Stimulated activated memory B cell treated with anti-CD40 and anti-IgM and Interleukin-4, amounts not matched to agents 10 μg/mL and 1 μg/mL and 100 μg/mL, for 72 hours (primary cell): ENCODE measurements at places on chromosomes 4 and X.

GRCh38 chr4:38670109-38670901 is 6.3 kb downstream of the KLF3 start:
- no peak for ATAC-seq

GRCh38 chr4:128461291-128462102 is 173.9 kb upstream of the PGRMC2 start:
- ATAC-seq, result peak; percentile 34

GRCh38 chr4:8371596-8371995 is 68.9 kb downstream of the ACOX3 start:
- ATAC-seq, result no peak

GRCh38 chr4:140084385-140084784 is 69.6 kb downstream of the MAML3 start:
- no peak for ATAC-seq

DNA sequence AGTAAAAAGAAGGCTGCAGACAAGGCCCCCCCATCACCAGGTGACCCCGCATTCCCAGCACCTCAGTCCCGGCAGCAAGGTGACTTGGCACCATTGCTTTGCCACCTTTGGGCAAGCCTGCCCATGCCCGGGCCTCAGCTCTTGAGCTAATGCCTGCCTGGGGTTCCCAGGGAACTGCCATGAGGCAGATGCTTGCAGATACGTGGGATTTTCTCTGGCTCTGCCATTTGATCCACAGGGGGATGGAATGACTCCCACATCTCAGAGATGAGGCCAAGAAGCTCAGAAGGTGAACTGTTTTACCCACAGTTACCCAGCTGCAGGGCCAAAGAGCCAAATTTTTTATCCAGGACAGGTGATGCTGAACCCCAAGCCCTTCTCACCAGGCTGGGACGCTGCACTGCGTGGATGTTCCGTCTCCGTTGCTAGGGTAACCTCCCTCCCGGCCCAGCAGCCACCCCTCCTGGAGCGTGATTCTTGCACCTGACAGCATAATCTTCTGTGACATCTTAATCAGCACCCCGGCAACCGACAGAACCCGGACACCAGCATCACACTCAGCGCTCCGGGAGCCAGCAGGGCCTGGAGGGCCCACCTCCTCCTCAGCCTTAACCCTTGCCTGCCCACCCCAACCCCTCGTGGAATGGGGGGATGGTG is 15.7 kb upstream of the MSX1 start:
- ATAC-seq, result no peak

GRCh38 chrX:136065044-136065671 is 79.9 kb downstream of the SLC9A6 start:
- no peak for ATAC-seq

DNA sequence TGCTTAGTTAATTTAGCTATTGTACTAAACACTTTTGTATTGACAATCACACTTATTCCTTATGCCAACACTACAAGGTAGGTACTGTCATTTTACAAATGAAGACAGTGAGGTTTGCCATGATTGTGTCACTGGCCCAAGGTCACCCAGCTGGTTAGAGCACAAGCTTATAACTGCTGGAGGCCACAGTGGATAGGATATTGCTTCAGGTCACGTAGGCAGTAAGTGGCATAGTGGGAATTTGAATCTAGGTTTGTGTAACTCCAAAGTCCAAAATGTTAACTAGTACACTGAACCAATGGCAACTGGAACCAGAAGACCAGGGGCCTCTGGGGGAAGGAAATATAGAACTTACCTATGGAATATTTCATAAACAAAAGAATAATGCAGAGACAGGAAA is 21.1 kb upstream of the PITX2 start:
- ATAC-seq, result no peak

DNA sequence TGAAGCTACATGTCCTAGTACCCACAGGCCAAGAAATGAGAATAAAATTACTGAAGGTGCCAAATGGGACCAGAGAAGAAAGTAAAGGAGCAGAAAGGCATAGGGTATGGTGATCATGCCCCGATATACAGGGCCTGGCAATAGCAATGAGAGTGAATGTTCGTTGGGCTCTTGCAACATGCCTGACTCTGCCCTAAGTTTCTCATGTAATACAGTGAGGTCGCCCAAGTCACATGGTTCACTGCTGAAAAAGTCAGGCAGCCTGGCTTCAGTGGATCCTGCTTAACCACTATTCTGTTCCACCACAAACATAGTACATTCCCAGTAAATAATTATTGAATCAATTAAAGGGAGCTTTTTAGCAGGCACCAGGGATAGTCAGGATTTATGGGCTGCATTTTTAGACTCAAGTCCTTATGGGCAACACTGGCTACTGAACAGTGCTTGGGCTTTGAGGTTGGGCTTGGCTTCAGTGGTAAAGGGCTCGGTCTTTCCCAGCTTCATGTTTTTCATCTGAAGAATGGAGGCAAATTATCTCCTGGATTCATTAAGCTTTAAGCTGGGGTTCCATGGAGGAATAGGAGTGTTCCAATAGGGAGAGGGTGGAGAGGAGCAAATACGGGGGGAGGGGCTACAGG is 67.1 kb upstream of the ZNF518B start:
- ATAC-seq, result no peak

GRCh38 chr4:142901166-142901662 is 55.1 kb upstream of the INPP4B start:
- peak; percentile 45 for ATAC-seq

GRCh38 chr4:146370841-146371240 is 150.9 kb downstream of the SLC10A7 start:
- no peak for ATAC-seq

GRCh38 chr4:5385741-5386311 is 322.5 kb downstream of the EVC2 start:
- ATAC-seq, result no peak

GRCh38 chrX:68999356-68999755 is 165.9 kb downstream of the PJA1 start:
- ATAC-seq, result no peak

- peak; percentile 61 for ATAC-seq
These were observed 169.0 kb downstream of the CORIN start for GRCh38 chr4:47668810-47669408.

DNA sequence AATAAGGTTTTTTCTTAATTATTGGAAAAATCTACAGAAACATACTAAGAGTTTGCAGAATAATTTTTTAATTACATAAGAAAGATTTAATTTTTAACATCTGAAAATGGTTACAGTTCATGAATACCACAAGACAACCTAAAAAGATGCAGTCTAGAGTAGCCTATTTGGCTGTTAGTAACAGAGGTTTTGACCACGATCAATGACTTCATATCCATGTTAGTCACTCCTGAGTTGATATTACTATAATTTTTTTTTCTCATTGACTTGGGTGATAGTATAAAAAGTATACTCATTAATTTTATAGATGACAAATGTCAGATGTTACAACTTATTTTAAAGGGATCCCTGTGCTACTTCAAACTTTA is 272.5 kb downstream of the DCTD start:
- ATAC-seq, result no peak

DNA sequence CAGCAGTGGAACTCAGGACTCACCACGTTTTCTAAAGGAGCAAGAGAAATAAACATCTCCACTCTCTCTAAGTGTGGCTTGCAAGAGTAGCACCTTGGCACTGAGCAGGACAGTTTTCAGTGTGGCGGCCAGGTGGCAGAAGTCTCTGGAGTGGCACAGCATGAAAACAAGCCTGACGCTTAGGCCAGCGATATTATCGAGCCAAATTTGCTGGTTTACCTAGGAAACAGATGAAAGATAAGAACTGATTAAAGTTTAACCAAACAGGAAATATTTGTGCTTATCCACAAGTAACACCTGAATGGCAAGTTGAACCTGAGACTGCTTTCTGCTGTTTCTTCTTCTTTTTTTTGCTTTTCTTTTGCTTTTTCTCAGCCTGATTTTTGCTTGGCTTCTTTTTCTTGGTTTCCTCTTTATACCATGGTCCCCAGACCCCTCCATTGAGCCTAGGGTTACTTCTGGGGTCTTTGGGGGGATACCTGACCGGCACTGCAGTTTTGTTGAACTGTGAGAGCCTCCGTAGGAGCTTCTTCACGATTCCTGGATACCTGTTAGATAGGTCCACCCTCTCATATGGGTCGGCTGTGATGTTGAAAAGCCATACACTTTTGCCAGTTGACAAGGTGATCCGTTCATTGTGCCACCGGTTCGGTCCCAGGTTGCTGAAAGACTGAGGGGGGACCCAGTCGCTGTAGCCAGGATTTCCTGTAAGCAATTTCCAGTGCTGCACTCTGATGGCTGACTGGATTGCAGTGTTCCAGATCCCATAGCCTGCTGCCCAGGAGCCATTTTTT is 77.3 kb downstream of the ARSJ start:
- ATAC-seq, result no peak

GRCh38 chr4:38590046-38590445 is 74.0 kb upstream of the KLF3 start:
- ATAC-seq, result no peak

DNA sequence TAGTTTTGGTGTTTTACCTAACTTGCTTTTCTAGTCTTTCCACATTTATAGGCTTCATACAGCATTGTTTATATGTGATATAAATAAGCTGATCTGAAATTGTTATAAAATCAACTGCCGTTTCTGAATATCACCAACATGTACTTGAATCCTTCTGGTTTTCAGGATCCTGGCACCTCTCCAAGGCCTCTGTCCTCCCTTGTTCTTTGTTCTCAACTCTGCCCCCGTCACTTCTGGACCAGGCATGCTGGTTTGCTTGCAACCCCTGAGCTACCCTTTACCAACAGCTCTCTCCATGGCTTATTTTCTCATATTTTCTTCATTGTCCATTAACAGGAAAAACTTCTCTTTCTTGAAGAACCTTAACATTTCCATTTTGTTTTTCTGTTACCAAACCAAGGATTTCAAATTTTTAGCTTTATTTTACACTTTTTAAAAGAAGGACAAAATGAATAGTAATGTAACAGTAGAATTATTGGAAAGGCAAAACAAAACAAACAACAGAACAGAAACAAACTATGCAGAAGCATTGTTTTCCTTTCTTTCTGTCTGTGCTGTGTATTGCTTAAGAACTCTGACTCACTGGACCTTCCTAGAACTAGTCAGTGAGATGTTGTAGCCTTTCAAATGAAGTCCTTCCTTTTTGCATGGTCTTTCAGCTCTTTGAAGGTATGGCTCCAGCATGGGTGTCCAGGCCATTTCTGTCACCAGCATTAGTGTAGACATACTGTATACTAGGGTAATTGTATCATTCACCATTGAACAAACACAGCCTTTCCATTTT is 44.8 kb downstream of the BANK1 start:
- no peak for ATAC-seq

DNA sequence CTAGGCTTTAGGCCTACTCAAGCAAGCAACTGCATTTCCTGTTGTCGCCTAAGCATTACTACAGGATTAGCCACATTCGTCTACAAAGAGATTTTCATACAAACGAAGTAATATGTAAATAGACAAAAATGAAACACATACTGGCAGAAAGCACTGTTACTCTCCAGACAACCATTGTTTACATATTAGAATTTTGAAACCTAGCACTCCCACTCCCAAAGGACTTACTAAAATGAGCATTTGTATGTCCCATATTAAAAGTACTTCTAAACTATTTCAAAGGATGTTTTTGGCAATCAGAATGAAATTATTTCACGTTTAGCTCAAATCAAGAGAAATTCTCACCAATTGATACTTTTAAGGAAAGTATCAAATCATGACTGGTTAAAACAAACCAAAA is 570.8 kb downstream of the PRR32 start:
- ATAC-seq, result no peak

- no peak for ATAC-seq
These were observed 120.6 kb upstream of the AGA start for GRCh38 chr4:177562859-177563258.

- no peak for ATAC-seq
These were observed 110.3 kb downstream of the MTNR1A start for GRCh38 chr4:186445040-186445439.

- no peak for ATAC-seq
These were observed 4.1 kb downstream of the ATP1B4 start for GRCh38 chrX:120365968-120366367.

GRCh38 chr4:129747756-129748155 is 651.8 kb downstream of the C4orf33 start:
- ATAC-seq, result no peak

DNA sequence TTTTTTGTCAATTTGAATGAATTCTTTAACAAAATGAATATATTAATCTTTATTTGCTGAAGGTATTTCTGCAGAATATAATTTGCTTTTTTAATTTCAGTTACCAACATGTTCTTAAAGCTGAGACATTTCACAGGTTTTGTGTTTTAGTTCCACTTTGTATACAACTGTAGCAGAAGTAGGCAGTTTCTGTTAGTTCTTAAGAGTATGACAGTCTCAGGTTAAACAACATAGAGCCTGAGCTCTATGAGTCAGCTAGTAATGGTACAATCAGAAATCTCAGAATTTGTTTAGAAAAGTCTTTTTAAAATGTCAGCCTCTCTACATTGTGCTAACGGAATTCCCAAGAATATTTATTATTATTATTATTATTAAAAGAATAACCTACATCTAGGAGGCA is 50.4 kb downstream of the GSTCD start:
- no peak for ATAC-seq

GRCh38 chr4:77006753-77007353 is 57.3 kb downstream of the SEPTIN11 start:
- no peak for ATAC-seq

- peak; percentile 88 for ATAC-seq
These were observed 9.3 kb upstream of the SAT1 start for GRCh38 chrX:23773601-23774175.

DNA sequence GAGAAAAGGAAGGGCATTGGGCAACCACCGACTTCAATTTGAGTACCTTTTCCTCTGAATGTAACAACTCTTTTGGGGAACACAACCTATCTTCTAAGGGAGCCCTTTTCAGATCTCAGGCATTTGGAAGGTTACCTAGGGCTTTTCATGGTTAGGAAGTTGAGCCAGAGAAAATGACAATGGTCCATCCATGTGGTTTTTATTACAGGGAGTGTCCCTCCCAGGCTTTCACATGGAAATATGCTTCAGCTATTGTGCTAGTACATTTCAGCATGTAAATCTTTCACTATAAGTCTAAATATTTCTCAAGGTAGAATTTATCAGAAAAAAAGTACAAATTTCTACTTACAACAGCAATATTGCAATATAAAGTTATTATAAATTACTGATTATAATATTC is 259.8 kb downstream of the IQCM start:
- no peak for ATAC-seq

- ATAC-seq, result no peak
These were observed 26.7 kb downstream of the PDS5A start for GRCh38 chr4:39950861-39951481.

DNA sequence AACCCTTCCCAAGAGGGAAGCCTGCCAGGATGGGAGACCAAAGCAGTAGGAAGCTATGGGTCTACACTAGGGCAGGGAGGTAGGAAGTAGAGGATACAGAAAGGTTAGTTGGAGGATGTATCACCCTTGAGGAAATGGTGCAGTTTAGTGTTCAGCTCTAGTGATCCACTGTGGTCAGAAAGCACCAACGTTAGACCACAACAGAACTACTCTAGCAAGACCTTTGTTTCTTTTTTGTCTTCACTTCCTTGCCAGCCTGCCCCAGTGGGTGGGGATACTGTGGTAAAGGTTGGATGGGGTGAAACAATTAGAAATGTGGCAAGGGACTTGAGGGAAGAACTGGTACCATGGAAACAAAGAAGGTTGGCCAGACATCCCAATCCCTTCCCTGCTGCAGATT is 83.3 kb downstream of the DDIT4L start:
- peak; percentile 100 for ATAC-seq

GRCh38 chrX:45011131-45011530 is 138.1 kb downstream of the KDM6A start:
- ATAC-seq, result no peak
